ENCODE measurements at places on chromosomes 4 and X.

DNA sequence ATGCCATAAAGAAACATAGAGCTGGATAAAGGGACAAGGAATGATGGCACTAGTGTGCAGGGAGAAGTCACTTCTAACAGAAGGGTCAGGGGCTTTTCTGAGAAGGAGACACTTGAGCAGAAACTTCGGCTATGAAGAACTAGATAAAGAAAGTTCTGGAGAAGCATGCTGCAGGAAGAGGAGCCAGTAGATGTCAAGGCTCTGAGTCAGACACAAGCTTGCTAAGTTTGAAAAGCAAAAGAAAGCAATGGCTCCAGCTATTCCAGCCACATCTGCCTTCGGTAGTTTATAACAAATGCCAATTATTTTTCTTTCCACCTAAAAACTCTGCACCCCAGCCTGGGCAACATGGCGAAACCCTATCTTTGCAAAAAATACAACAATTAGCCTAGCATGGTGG, 7.5 kb downstream of the NUDT6 start:
- DNase-seq = no peak

DNA sequence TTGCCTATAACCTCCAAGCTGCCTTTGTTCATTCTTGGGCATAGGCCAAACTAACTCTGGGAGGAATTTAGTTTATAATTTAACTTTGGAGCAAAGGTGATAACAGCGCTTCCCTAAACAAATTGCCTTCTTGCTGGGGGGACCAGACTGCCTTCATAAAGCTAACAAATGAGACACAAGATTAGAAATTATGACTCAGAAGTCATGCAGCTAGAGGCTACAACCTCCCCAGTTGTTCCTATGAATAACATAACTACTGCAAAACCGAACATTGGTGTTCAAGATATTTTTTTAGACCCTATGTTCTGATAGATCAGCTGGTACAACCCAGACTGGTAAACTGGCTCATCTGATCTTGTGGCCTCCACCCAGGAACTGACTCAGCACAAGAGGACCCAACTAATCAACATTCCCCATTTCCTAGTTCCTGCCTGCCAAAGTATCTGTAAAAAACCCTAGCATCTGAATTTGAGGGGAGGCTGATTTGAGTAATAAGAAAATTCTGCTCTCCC, 22.0 kb upstream of the TMPRSS11B start:
- no peak for DNase-seq

DNA sequence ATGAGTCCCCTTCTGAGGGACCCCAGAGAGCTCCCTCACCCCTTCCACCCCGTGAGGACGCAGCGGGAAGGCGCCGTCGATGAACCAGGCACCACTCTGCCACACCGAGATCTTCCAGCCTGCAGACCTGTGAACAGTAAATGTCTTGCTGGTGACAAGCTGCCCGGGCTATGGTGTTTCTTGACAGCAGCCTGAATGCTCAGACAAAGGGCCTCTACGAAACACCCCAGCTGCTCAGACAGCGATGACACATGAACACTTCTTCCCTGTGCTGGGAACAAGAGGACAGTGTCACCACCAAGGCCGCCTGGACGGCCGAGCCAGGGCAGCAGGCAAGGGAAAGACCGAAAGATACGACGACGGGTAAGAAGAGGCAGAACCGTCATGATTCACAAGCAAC, 30.6 kb upstream of the GTPBP6 start:
- no peak for DNase-seq

DNA sequence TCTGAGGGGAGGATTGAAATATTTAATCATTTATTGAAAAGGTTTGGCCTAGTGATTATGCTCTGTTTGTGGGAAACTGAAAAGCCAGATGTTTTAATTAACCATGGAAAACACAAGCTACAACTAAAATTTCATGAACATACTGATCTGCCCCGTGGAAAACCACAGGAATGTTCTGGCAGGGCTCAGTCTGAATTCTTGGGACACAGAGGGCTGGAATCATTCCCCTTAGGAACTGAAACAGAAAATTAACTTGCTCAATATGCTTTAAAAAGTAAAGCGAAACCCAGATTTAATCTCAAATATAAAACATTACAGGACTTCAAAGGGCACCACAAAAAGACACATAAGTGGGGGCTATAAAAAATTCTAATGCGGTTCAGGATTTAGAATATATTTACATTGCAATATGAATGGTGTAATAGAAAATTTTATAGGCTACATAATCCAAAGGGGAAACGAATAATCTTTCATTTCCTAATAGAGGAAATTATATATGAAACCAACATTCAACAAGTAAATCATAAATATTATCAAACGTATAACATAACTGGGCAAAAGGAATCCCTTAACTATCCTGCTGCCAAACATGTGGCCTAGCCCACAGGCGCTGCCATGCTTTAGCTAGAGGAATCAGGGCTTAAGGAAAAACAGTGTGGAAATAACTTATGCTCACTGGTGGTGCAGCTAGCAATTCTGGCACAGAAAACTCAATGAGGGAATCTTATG, 70.9 kb downstream of the APBB2 start:
- DNase-seq = peak; percentile 96

GRCh38 chr4:29046781-29047180, 1673.4 kb upstream of the PCDH7 start:
- DNase-seq = peak; percentile 18

- DNase-seq = no peak
Measured at GRCh38 chr4:163875327-163875726, 380.8 kb downstream of the TMA16 start.

DNA sequence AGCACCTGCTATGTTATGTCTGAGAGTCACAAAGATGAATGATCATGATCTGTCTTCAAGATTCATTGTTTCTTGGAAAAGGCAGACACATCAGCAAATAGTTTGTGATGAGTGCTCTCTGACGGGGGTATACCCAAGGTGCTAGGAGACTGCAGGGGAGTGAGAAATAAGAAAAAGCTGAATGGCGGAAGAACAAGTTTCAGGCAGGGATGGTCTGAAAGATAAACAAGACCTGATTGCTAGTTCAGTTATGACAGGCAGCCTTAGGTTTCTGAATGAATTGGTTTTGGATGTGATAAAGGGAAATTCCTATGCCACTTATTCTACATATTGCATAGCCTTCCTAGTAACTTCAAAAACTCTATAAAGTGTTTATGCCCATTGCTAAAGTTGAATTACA, 327.0 kb upstream of the DKK2 start:
- DNase-seq = no peak

GRCh38 chrX:10124506-10125247, 32.1 kb upstream of the CLCN4 start:
- DNase-seq = no peak

GRCh38 chrX:734362-734761, 103.8 kb downstream of the SHOX start:
- no peak for DNase-seq

DNA sequence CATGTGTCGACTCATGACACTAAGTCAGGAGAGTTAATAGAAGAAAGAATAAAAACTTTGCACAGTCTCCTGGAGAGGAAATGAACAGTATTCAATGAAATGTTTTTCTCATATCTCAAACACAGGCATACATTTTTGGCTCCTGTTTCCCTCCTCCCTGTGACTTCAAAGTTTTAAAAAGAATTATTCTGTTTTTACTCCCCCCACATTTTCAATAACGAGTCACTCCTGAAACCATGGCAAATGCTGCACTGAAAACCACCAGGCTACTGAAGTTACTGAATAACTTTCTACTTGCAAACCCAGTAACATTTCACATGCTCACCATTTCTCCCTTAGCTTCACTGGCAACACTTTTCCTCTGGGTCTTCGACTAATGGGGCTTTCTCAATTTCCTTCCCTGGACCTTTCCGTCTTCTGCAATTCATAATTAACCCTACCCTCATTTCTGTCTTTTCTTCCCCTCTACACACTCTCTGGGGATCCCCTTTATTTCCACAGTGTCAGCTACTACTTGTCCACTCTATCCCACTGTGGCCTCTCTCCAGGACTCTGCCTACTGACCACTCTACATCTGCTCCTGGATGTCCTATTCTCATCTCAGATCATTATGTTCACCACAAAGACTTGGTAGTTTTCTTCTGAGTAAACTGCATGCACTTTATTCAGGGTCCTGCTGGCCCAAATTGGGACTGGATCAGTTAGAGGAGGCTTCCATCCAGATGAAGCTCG, 225.8 kb upstream of the ETNPPL start:
- DNase-seq = no peak

GRCh38 chrX:139484591-139484990, 45.9 kb upstream of the F9 start:
- DNase-seq = no peak

GRCh38 chr4:181690498-181690897, 552.7 kb upstream of the TENM3 start:
- DNase-seq = no peak

GRCh38 chr4:22029803-22030202, 81.2 kb upstream of the KCNIP4 start:
- DNase-seq = no peak

Data from AG09309 (cell line).